ENCODE measurements at places on chromosomes 12 and 14.

- DNase-seq, result peak; percentile 28
These were observed 516 bp downstream of the ANKRD9 start for GRCh38 chr14:102508774-102509745.

GRCh38 chr12:85278598-85279448, 1.2 kb upstream of the ALX1 start:
- DNase-seq, result no peak

DNA sequence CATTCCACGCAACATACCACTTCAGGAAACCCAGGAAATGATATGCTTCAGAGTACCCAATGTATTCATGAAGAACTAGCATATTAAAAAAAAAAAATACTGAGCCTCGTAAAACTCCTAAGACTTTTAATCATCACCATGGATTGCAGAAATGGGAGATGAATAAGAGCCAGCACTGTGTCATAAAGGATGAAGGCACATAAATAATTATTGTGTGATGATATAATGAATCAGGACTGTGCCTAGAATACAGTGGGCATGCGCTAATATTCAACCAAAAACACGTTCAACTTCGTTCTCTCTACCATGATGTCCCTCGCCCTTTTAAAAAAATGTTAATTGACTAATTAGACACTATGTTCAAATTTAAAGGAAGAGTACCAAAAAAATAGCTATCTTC, 68.7 kb downstream of the CIT start:
- DNase-seq, result no peak

GRCh38 chr12:41552588-41552987, 364.5 kb downstream of the PDZRN4 start:
- no peak for DNase-seq

DNA sequence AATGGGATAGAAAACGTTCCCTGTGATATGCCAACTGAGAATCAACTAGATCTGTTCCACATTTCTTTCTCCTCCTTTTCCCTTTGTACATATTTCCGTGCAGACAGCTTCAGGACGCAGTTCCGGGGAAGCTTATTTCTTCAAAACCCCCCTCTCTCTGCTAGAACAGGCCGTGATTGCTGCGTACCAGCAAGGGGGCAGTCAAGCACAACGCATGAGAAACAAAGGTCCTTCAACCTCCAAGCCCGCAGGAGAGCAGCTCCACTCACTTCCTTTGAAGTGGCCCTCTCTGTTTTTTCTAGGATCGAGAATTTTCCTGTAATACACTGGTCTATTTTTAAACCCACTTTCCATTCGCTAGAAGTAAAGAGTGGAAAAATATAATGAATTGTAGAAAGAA, 80.8 kb downstream of the ZNF664 start:
- no peak for DNase-seq

DNA sequence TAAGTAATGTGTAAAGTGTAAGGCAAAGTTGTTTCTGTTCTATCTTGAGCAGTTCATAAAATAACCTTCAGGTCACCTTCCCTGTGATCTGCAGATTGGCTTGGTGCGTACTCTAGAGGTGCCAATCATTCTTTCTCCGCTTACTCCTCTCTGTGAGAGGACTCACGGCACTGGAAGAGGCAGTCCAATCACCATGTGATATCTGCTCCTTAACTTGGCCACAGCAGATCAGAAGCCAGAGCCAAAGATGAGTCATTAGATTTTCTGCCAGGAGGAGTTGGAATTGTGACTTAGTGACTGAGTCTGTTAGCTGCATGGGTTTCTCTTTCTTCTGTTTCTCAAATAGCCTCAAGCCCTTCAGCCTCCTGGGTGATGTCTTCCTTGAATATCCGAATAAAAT, 165.5 kb downstream of the SLC41A2 start:
- DNase-seq, result no peak

DNA sequence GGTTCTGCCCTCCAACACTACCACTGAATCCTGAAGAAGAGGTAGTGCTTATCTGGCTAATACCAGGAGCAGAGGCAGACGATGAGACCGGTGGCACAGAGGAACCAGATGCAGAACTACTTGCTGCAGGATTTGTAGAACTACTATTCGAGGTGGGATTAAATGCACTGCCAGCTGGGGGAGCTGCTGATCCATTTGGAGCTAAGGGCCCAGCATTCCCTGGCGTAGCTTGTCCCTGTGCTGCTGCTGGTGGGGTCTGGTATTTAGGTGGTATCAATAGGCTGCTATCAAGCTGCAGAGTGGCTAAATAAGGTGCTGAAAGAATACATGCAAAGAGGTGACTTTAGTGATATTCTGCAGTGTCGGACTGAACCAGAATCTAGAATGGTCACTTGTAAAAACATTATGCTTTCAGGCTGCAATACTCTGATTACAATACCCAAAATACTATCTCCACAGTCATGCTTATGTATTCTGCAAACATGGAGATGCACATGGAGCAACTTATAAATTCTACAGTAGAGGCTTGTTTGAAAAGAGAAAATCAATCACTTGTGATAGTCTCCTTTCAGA, 294.2 kb downstream of the MED13L start:
- DNase-seq, result peak; percentile 3

DNA sequence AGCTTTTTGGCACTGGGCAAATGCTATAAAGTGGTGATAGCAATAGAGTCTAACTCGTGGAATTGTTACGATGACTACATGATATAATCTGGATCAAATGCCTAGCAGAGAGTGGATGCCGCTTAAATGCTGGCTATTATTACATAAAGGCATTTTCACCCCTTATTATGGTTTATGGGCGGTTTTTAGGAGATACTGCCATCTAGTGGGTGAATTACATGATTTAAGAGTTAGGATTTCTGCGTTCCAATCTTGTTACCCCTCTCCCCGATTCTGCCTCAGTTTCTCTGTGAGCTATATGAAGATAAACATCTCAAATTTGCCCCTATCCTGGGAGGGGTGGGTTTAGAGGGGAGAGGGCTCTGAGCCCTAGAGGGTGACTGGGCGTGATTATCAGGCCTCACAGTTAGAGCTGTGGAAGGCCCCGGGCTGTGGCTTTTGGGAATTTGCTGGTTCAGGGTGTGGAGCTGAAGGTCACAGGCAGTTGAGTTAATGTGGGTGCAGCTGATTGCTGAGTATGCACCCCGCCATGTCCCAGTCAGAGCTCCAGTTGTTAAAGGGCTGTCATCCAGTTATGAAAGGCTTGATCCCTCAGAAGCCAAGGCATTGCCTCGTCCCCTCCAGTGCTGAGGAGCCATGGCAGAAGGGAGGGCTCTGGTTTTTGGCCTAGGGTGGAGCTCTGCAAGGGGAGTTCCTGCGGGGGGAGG, 14.4 kb downstream of the CLSTN3 start:
- DNase-seq, result no peak

GRCh38 chr12:102911320-102911719, 5.7 kb downstream of the PAH start:
- DNase-seq, result no peak

GRCh38 chr14:24252289-24253124, 10.1 kb upstream of the TINF2 start:
- no peak for DNase-seq

GRCh38 chr14:51527073-51527472, 124.6 kb upstream of the FRMD6 start:
- DNase-seq, result no peak

GRCh38 chr14:58963873-58964597, 224.4 kb upstream of the DAAM1 start:
- no peak for DNase-seq

- DNase-seq, result no peak
These were observed 137.5 kb downstream of the CNTN1 start for GRCh38 chr12:40829738-40830144.

DNA sequence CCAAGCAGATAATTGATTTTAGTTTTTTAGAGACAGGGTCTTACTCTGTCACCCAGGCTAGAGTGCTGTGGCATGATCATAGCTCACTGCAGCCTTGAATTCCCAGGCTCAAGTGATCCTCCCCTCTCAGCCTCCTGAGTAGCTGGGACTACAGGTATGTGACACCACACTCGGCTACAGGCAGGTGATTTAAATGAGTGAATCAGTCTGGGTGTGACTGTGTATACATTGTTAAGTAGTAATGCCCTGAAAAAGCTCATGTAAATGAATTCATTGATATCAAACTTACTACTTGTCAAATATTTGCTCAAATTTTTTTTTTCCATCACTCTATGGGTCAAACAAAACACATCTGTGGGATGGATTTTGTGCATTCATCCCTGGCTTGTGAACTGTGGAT, 6.3 kb upstream of the USP44 start:
- no peak for DNase-seq

GRCh38 chr12:29071099-29071498, 78.0 kb upstream of the FAR2 start:
- no peak for DNase-seq

GRCh38 chr12:106914796-106915634, 40.7 kb upstream of the TMEM263 start:
- no peak for DNase-seq

DNA sequence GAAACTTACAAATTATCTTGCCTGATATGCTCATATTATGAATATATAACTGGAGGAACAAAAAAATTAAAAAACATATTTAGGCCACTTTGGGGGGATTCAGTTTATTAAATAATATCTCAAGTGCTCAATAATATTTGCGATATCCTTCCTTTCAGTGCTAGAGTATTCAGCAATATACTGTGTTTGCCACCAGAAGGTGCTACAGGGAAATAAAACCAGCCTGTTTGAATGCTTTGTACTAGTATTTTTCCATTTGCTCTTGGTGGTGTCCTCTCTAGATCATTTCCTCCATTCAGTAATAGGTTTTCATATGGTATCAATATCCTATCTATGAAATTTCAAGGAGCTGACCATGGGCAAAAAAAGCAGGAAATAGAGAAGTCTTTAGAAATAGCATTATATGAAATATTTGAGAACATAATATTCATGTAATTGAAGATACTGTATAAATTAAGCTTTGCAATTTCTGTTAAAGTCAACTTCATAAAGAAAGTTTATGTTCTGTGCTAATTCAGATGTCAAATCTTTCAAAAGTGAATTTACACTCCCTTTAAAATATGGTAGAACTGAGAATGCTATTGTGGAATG, 106.2 kb upstream of the NAV3 start:
- no peak for DNase-seq

DNA sequence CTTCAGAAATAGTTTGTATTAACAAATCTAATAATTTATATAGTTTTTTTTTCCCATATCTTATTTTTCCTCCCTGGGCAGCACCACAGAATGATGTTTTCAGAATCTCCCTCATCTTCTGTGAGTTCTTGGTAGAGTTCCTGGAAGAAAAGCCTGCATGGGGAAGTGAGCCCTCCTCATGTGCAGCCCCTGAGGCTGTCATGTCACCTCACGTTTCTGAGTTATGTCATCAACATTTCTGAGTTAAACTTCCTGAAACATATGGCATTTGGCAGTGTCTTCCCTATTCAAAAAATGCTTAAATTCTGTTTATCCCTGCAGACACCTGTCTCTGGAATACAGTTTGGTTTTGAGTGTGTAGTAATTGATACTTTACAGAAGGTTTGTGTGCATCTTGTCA, 979.0 kb downstream of the TMEM121 start:
- DNase-seq, result no peak

DNA sequence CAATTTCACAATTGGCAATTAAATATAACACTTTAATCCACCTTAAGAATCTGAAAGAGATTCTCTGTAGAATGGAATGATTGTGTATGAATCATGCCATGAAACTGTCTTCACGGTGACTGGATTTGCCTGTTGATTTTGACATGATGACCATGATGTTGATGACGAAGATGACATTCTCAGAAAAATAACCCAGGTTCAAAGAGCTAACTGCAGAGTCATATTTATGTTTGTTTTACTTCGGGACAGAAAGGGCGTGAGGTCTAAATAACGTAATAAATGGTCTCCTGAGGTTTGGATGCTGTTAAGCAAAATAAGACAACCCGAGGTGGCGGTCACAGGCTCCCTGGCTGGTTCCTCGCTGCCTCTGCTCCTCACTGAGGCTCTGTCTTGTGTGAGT, 532.0 kb downstream of the TMEM121 start:
- DNase-seq, result no peak

DNA sequence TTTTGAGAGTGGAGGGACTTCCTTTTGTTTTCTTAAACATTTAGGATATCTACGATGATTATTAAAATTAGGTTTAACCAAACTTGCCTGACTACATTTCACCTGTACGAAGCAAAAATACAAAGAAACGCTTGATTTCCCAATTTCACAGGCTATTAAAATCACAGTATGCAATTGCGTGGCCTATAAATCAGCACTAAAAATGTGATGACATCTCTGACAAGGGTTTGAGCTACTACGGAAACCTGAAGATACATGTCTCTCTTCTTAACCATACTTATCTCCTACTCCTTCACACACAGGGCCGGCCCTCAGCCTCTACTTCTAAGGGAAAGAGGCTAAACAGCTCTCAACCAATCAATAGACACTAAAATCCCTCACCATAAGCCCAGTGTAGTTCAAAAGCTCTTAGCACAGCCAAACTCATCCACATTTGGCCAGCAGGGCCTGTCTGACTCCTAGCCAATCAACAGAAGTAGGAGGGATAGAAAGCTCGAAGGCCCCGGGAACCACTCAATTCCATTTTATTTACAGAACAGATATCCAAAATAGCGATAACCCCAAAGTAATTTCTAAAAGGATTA, 137.3 kb downstream of the FOXN3 start:
- DNase-seq, result no peak

DNA sequence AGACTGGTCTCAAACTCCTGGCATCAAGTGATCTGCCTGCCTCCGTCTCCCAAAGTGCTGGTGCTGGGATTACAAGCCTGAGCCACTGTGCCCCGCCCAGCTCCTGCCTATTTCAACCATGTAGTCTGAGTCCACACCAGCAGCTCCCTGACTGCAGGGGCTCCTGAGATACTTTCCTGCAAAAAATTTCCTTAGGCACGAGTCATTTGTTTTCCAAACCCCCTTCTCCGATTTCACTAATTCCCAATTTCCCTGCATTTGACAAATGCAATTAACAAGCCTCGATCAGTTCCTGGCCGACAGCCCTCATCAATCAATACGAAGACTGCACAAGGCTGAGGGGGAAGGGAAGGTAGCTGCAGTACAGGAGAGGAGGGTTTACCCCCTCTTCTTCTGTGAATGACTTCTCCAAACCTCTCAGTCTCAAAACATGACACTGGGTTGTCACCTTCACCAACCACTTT, 10.1 kb downstream of the PSMB5 start:
- DNase-seq, result no peak
